ENCODE measurements at places on chromosomes 1 and 21. TPM values are rescaled to one million over a fixed set of nuclear protein-coding genes. Genes with fewer than 3 reads are reported as not detected.

DNA sequence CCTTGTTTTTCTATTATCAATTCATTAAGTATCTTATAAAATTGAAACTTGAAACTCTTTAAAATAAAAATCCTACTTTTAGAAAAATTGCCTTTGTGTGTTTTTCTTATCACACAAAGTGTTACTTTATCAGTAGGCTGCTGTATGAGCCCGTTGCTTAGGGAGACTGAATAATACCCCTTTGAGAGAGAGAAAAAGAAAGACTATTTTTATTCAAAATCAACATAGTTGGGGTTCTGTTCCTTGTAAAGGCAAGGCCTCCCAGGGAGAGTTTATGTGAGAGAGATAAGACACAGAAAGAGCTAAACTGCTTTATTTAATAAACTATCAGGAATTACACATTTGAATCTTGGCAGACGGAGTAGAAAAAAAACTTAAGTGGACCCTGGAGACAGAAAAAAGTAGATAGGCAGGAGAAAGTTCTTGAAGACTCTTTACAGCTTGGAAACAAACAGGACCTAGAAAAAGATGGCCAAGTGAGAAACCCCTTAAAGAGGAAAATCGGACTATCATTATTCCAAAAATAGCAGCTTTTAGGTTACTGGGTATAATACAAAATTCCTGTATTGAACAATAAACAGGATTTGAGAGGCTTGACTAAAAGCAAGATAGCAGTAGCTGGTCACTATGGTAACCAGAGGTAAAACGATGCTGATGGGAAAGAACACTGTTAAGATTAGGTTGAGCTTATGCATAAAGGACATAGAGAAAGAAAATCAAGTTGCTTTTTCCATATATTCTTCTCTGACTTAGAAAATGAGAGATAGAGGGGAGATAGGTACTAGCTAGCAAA is 170.9 kb downstream of the LRRC7 start:
- no peak for DNase-seq

DNA sequence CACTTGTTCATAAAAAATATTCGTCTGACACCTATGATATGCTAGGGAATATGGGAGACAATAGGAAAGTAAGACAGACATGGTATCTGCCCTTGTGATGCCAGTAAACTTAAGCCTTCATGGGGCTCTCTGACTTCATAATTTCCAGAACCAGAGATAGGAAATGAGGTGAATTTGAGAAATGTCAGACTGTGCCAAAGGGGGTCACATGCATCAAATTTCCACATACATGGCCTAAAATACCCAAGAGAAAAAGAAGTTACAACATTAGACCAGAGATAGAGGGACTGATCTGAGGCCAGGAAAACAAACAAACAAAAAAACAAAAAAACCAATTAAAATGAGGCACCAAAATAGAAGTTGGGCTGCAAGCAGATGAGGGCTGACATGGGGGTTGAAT is 75.7 kb downstream of the DISC1 start:
- no peak for DNase-seq

- DNase-seq, result no peak
Measured at GRCh38 chr1:50735443-50735842, 224.6 kb downstream of the FAF1 start.

DNA sequence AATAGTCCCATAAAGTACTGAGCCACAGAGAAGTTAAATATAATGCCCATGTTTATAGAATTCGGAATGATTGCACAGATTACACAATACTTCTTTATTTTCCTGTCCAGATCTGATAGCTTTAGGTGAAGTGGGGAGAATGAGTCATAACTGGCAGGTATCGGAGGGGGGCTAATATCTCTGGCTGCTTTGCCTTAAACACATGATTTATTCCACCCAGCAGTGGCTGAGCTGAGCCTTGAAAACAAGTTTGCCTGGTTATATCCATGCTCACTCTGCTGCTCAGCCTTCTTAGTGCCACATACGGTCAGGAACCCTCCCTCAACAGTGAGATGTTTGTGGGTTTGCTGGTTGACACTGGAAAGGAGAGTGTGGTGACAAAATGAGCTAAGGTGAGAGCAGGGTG is 119.7 kb upstream of the ZNF648 start:
- peak; percentile 80 for DNase-seq

DNA sequence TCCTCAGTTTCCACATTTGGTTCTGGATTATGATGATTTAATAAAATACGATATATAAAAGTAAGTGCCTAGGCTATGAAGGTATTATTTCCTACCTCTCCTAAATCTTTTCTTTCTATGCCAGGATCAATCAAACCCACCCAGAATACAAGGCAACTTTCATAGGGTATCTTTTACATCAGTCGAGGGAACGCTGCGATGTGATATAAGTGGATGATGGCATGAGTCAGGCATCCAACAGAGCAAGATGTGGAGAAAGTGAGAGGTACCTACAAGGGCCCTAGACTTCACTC is 781 bp downstream of the TTLL7 start:
- no peak for DNase-seq

DNA sequence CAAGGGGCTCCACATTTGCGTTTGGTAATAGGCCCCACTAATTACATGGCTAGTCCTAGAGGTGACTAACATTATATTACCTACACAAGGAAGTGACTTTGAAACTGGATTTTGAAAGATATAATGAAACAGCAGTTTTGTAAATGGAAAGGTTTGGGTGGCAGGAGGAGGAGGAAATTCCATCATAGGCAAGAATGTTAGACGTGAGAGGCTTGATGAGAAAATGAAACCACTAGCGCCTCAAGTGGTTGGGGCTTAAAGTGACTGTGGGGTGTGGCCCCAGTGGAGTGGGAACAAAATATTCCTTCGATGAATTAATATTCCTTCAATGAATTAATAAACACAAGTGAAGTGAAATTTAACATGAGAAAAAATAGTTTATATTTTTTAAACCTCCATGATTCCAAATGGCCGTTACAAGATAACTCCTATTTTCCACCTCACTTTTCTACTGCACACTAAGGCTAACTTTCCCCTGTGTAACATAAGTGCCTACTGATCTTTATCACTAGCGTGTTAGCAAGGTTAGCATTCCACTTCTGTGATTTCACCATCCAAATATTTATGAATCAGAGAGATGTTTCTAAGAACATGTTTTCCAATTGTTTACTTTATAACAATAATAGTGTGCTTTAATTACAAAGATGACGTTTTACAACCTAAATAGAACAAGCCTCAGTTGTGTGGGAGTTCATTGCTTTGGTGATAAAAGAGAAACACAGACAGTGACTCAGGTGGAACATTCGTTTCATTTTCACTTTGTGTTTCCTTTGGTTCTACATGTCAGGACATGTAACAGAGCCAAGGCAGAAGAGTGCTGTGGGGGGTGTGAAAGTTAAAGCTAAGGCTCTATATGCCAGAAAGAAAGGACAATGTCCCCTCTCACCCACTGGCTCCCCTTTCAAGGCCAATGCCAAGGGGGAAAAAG is 12.5 kb upstream of the ATF3 start:
- peak; percentile 38 for DNase-seq

DNA sequence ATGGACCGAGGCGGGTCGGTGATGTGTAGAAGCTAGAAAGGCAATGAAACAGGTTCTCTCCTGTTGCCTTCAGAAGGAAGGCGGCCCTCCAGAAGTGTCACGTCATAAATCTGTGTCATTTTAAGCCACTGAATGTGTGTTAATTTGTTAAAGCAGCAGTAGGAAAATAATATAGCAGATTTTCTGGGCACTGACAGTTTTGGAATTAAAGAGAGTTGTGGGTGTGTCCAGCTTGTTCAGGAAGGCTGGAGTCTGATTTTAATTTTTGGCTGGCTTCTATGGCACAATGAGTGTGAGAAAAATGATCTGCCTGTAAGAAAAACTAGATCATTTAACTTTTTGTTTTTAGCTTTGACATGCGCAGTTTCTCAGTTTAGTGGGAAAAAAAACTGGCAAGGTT is 177.3 kb downstream of the EDEM3 start:
- no peak for DNase-seq

Gene EPHX1
- 151 TPM for total RNA-seq

Gene TMPRSS15
- total RNA-seq, result not detected

Gene PRAMEF11
- total RNA-seq, result not detected
